GM12864 (cell line): ENCODE measurements at places on chromosomes 7 and 10.

DNA sequence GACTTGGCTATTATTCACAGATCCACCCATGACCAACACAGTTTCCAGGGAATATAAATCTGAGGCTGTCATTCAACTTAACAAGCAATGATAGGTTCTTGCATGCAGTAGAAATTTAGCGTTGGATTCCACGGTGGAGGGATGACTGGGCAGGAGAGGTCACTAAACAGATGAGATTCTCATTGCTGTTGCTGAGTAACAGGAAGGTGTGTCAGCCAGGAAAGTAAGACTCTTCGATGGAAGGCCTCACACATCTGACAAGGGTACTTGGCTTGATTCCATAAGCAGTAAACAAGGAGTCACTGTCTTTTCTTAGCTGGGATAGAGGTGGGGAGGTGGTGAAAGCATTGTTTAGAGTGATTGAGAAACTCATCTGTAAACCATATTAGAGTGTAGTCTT, 1152.0 kb downstream of the SORCS3 start:
- DNase-seq = no peak

GRCh38 chr7:50472427-50472826, 22.3 kb upstream of the FIGNL1 start:
- DNase-seq = no peak

GRCh38 chr10:101843032-101844021, at the start of gene KCNIP2:
TSS of gene KCNIP2 (minus strand) at chr10:101843800. CDS start at chr10:101843568, 232 bp downstream.
- DNase-seq = no peak

GRCh38 chr7:121505540-121506182, 109.6 kb upstream of the FAM3C start:
- DNase-seq = no peak

GRCh38 chr10:55966101-55966500, 395.0 kb downstream of the ZWINT start:
- no peak for DNase-seq

DNA sequence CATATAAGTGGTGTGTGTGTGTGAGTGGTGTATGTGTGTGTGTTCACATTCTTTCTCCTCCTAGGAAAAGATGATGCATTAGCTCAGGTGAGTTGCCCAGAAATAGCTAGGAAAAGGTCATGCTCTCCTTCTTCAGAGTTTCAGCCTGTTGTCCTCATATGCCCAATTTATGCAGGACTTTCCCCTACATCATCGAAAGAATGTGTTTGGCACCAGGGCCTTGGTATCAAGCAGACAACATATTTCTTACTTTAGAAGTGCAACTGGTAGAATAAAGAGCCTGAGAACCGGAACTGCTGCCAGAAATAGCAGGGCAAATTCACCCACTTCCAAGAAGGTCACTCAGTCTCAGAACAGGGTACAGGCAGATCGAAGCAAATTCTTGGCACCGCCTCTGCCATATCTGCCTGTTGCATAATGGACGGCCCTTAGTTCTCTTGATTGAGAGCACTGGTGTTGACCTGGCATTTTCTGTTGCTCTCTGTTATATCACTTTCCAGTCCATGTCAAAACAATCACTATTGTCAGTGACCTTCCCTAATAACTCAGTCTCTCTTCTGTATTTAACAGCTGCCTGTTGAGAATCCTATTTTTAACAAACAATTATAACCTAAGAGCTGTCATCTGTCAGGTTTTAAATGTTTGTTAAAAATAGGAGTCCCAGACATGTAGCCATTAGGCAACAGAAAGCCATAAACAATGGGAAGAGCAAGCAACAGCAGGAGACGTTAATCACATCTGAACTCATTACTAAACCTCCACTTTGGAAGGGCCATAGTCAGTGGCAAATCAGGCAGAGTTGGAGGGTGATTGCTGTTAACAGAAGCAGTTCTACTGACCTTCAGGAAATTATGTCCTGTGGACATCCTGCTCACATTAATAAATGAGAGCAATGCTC, 20.7 kb downstream of the ADRB1 start:
- no peak for DNase-seq

DNA sequence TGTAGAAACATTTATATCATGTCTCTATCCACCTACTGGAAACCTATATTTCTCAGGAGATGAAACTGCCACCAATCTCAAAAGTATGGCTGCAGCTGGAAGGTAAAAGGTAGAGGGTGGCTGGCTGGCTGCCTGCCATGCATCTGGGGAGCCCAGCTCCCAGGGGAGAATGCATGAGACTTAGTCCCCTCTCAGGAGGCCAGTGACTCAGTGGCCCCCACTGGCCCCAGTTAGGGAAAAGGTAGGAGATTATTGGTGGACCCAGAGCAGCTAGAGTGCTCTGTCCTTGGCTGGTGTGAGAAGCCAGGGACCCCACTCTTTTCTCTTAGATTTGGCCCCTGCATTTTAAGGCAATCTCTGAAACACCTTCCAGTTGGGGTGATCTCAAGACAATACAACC, 6.8 kb upstream of the NKX2-3 start:
- DNase-seq = no peak

- DNase-seq = no peak
Measured at GRCh38 chr10:43861966-43862751, 213.5 kb upstream of the ZNF32 start.

- no peak for DNase-seq
Measured at GRCh38 chr7:53996876-53997275, 545.3 kb upstream of the VSTM2A start.

DNA sequence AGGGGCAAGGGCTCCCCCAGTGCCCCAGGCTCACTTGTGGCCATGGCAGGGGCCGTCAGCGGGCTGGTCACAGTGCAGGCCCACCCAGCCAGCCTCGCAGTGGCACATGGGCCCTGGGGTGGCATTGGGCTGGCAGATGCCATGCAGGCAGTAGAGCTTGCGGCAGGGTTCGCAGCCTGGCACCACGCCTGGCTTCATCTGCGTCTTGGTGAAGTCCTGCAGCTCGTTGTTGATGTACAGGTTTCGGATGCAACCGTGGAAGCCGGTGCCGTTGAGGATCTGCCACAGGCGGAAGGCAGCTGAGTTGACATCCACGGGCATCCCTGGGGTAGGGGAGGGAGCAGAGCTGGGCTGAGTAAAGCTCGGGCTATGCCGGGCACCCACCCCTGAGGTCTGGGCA, 170.6 kb downstream of the LCOR start:
- DNase-seq = no peak

- DNase-seq = peak; percentile 83
Measured at GRCh38 chr7:129122078-129122750, 22.3 kb upstream of the TSPAN33 start.

- DNase-seq = peak; percentile 18
Measured at GRCh38 chr7:72493850-72494661, 81.9 kb upstream of the CALN1 start.
